ENCODE measurements at places on chromosomes 7 and 10.

DNA sequence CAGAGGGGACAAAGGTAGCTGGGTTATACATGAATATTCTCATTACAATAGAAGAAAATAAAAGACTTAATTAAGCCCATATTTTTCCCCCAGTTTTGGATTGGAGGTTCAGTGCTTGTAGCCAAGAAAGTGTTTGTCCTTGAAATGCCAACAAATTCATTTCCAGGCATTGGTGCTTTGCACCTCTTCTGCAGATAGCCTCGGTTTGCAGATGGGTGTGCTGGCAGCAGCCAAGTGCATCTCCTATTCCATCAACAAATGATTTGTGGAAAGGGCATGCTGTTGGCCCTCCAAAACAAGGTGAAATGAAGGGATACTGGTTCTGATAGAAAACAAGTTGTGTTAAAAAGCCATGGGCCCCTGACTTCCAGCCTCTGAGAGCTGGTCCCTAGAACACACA is 187.3 kb downstream of the DPY19L1 start:
- DNase-seq = no peak

DNA sequence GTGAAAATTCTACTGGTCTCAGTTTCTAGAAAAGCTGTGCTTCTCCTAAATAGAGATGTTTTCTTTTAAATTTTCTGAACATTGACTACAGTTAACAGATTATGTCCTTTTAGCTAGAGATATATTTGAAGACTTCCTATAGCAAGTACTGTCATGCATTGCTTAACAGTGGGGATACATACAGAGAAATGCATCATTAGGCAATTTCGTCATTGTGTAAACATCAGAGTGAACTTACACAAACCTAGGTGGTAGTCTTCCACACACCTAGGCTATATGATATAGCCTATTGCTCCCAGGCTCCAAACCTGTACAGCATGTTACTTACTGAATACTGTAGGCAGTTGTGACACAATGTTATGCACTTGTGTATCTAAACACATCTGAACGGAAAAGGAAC is 28.5 kb downstream of the PIK3CG start:
- DNase-seq = no peak

- no peak for DNase-seq
Measured at GRCh38 chr7:25318047-25318446, 89.8 kb upstream of the NPVF start.

DNA sequence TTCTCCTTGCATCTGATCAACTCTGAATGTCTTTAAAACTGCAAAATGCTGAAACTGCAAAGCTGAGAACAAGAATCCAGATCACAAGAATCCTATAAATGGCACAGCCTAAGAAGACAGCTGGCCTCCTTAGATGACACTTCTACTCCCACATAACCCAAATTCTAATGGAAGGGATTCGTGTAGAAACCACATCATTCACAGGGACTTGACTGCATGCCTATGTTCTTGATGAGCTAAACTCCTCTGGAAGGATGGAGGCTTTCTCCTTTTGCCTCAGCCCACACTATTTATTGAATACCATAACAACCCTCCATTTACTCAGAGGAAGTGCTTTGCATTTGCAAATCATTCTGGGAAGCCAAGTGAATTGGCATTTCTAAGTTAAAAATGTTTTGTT is 252.5 kb upstream of the VWC2 start:
- DNase-seq = no peak

DNA sequence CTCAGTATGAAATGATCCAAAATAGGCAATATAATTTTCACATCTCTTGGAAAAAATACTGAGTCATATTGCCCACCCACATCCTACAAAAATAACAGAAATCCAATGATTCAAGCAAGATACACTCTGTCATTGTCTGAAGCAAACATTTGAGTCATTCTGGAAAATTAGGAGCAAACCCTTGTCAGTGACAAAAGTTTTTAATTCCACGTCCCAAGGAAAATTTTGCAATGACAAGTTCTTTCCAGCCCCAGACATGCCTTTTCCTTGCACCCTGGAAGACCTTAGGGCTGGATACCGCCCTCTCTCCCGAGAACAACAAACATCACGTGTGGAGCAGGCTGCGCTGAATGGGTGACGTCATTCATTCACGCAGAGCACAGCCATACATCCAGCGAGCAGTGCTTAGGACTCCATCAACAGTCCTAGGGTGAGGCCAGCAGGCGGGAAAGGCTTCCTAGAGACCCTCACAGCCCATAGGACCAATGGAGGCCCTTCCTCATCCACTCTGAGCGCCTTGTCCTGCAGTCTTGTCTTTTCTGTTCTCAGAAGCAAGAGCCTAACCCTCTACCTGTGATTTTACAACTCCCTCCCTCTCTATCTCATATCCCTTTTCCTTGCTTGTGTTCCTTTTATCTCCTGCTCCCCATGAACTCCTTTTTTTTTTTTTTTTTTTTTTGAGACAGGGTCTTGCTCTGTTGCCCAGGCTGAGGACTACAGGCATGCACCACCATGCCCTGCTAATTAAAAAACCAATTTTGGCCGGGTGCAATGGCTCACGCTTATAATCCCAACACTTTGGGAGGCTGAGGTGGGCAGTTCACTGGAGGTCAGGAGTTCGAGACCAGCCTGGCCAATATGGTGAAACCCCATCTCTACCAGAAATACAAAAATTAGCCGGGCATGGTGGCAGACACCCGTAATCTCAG is 23.5 kb upstream of the KDM7A start:
- DNase-seq = peak; percentile 78

- DNase-seq = no peak
Measured at GRCh38 chr7:34019301-34019790, 114.0 kb downstream of the BMPER start.

DNA sequence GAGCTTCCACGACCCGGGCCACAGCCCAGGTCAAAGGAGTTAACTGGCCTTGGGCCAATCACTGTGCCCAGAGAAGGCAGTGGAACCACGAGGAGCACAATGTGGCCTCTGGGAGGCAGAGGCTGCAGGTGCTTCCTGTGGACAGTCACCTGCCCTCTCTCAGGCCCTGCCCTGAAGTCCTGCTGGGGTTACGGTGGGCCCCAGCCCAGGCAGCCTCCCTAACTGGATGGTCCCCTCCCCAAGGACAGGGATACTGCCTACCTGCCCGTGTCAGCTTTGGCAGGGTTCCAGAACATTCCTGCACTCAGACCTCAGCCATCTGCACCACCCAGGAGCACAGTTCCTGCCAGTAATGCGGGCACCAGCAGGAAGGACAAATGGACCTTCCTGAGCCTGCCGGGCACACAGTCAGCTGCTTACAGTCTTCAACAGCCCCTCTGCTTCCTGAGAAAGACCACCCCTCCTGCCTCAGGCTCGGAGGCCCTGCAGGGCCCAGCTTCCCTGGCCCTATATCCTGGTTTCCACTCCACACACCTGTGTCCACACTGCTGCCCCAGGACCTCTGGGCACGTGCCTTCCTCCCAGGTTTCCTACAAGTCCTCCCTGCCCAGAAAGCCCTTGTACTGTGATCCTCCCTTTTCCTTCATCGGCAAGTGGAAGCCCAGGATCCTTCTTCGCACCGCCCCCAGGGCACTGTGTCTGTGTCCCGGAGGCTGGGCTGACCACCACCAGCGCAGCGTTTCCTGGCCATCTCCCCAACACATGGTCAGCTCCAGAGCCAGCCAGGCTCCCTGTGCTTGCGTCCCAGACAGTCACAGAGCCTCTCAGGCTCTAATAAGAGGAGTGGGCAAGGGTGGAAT is 23.3 kb downstream of the WDR86 start:
- no peak for DNase-seq

DNA sequence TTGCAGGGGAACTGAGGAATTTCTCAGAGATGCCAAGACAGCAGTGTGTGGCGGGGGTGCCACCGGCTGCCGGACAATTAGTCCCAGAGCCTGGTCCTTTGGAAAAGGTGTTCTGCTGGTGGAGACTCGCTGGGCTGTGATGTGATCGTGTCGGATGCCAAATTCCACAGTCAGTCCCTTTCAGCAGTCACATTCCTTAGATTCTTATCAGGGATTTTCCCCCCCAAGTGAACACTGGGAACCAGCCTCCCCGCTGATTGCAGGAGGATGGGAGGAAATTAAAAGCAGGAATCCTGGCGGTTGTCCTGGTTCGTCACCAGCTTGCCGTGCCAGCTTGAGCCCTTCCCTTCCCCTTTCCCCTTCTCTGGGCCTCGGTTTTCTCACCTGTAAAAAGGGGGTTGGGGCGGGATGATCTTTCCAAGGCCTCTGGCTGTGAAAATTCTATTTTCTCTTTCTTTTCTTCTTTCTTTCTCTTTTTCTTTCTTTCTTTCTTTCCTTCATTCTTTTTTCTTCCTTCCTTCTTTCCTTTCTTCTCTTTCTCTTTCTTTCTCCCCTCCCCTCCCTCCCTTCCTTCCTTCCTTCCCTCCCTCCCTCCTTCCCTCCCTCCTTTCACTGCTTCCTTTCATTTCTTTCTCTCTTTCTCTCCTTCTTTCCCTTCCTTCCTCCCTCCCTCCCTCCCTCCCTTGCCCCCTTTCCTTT is 39.6 kb downstream of the COL26A1 start:
- DNase-seq = peak; percentile 96

DNA sequence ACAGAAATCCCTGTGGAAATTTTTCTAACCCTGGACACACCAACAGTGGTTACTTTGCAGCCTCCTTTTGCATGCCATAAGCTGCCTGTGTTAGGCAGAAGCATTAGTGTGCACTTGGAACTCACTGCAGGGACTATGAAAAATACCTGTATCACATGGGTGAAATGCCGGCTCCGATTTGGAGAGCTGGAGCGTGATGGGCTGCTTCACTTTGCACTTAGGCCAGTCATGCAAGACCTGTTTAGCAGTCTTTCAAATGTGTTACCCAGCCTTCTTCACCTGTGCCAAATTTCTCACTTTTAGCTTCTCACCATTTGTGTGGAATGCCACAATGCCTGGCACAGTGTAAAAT is 11.3 kb downstream of the NCOA4 start:
- DNase-seq = no peak

DNA sequence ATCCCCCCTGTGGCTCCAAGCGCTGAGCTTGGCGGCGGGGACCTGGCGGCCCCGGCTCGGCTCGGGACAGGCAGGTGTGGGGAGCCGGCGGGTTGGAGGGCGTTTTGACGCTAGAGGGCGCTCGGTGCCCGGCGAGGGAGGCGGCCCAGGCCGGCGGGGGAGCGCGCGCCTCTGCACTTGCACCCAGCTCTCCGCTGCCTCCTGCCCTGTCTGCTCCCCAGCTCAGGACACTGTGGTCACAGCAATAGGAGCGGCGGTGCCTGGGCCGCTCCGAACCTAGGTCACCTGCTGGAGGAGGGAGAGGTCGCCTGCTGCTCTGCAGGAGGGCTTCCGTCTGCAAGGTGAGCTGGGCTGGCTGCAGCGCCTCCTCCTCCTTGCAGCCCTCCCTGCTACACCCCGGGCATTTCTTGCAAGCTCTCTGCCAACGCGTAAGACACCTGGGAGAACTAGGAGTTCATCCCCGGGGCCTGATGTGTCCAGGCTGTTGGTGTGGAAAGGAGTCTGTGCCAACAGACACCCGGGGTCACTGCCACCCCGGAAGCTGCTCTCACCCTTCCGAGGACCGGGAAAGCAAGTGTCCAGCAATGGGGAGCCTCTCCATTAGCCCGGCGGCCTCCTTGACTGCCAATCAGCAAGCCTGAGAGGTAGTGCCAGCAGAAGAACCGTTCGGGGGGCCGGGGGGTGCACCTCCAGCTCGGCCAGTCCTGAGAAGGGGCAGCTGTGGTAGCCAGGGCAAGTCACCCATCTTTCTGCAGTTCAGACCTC is 620.4 kb downstream of the GALNT17 start:
- peak; percentile 90 for DNase-seq

DNA sequence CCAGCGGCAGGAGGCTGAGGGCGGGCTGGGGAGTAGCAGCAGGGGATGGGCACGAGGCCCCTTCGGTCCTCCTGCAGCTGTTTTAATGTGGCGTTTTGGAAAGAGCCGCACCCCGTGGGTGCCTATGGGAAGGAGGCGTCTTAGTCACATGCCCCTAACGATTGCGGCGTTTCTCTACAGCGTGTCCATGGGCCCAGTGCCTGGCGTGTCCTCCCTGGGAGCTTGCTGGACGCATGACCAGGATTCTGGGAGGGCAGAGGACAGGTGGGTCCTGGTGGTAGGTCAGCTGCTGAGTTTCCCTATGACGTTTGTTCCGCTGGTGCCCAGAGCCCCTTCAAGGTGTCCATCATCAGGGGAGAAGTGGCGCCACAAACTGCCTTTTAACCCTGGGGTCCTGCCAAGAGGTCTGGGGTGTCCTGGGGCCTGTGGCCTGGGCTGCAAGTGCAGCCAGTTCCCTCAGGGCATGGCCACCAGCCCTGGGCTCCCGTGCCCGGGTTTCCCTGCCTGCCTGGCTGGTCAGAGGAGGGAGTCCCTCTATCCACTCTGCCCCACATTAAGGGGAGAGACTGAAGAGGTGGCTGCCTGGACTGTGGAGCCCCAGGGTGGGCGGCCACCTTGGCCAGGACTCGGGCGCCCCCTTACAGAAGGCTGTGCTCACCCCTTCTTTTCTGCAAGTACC is 48.7 kb downstream of the PWWP2B start:
- no peak for DNase-seq

DNA sequence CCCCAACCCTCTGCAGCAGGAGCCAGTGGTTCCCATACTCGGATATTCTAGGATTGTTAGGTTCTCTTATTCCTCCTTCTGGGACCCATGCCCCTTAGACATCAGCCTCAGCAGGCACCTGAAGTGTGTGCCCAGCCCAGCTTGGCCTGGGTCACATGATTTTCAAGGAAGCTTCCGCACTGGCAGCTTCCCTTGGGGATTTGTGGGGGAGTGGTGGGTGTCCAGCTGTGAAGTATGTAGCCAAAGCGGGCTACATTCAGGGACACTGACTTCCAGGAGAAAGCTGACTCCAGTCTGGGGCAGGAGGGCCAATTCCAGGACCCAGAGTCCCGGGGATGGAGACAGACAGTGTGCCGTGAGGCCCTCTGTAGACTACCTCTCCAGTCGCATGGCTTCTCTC is 1.3 kb downstream of the LDB1 start:
- DNase-seq = peak; percentile 51

DNA sequence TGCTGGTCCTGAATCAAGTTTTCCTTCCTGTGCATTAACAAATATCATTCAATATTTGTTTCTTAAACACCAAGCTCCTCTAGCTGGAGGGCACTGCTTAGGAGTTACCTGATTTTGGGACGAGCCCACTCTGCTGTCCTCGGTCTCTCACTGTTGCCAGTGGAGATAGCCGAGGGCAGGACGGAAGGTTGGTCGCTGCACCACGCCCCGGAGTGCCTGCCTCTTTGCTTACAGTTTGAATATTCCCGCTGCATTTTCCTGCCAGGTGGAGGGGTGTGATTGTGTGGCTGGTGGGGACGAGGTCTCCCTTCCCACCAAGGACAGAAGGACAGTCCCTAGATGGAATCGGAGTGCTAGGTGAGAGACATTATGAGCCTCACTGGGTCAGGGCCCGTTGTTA is 201.5 kb downstream of the DNAJB6 start:
- no peak for DNase-seq
